NCI-H1048 (cell line): ENCODE measurements at places on chromosomes 4 and X.

DNA sequence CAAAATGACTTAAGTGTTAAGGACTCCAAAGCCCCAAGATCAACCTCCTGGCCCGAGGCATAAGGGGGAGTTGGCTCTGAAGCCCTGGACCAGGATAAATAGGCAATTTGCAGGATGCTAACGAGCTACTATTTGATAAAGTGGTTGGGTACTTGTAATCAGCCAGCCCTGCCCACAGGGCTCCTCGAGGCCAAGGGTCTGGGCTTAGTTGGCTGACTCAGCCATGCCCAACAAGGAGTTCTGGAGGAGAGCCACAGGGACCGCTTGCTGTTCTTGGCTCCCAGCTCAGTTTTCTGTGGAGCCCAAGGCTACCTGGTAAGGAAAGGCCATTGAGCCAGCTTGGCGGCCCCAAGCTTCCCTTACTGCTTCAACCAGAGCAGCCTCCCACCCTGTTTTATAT is 7.8 kb downstream of the HMGB3 start:
- no peak for DNase-seq

DNA sequence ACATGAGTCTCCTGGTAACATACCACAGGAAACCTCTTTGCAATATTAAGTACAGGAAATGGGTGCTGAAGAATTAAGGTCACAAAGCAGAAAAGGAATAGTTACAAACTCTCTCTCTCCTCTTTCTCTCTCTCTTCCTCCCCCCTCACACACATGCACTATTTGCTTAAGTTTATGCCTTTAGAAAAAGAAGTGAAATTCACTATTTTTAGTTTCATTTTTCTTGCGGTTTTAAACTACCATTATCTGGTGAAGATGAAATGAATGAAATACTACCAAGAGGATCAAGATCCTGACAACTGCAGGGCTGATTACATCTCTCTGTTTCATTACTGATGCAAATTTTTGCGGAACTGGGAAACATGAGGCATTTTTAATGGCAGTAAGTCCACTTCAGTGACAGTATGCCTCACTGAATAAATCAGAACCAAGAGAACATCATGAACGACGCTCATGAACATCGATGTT is 64.3 kb upstream of the FTHL17 start:
- no peak for DNase-seq

DNA sequence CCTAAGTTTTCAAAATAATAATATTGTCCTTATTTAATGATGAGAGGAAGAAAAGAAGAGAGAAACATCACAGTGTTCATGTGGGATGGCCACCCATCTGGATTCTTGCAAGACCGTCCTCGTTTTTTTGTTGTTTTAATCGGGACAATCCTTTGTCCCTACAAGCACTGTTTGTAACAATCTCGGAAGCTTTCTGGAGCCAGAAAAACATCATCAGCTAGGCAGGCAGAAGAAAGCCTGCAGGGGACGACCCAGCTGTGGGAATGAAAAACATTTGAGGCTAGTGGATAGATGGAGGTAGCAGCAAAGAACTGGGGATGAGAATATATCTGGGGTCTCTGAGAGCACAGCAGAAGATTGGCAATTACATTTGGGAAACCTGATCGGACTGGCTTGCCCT is 105.6 kb downstream of the DKK2 start:
- no peak for DNase-seq

DNA sequence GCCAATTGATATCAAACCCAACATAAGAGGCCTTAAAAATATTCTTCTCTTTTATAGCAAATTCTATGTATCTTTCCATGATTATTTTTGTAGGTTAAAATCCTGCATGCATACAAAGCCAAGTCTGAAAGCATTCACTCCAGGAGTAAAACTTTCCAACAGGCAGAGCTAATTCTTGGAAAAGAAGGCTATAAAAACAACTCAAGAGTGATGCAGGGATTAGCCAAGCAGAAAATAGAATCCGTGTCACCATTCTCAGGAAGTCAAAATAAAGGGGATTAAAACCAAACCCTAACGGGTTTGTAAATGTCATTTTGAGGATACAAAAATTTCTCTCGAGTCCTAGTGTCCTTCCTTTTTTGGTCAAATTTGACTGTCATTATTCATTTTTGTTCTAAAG is 412.4 kb downstream of the DMD start:
- DNase-seq: no peak

DNA sequence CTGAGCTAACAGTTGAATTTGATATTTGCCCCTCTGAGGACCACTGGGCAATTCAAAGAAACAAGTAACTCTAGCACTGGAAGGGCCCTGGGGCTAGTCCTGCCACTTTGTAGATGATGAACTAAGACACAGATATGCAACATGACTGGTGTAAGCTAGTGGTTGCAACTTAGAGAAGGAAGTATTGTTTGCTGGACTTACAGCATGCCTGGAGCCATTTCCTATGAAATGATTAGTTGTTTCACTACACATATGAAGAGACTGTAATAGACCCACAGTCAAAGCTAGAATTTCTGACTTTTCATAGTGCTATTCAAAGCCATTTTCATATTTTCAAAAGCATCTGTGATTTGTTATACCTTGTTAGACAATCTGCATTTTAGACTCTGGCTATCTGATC is 96.2 kb downstream of the TSPAN7 start:
- no peak for DNase-seq

- DNase-seq: no peak
Observed at GRCh38 chrX:17707731-17708130, 29.6 kb upstream of the SCML1 start.

DNA sequence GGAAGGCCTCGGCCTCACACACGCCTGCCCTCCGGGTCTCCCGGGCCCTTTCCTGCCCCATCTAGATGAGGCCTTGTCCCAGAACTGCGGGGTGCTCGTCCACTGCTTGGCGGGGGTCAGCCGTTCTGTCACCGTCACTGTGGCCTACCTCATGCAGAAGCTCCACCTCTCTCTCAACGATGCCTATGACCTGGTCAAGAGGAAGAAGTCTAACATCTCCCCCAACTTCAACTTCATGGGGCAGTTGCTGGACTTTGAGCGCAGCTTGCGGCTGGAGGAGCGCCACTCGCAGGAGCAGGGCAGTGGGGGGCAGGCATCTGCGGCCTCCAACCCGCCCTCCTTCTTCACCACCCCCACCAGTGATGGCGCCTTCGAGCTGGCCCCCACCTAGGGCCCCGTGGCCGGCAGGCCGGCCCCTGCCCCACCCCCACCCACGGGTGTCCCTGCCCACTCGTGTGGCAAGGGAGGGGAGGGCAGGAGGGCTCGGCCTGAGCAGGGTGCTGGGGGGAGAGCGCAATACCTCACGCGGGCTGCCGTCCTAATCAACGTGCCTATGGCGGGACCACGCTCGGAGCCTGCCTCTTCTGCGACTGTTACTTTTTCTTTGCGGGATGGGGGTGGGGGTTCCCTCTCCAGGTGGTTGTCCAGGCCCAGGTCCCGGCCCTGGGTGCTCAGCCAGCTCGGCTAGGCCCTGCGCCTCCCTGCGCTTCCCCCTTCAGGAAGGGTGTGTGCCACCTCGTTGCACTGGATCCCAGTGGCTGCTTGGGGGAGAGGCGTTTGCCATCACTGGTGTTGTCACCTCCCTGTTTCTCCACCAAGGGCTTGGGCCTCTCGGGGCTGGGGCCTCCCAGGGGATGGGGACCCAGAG is 3.1 kb downstream of the DUSP9 start:
- DNase-seq: no peak

GRCh38 chr4:128153800-128154199 is 92.7 kb downstream of the LARP1B start:
- no peak for DNase-seq

GRCh38 chr4:12173496-12173895 is 744.8 kb upstream of the HS3ST1 start:
- DNase-seq: no peak
